Stimulated activated CD4-positive, alpha-beta T cell treated with anti-CD3 and anti-CD28 coated beads, Interleukin-15, amount 100 ng/mL, for 1 hour (primary cell): ENCODE measurements at places on chromosomes 2 and 18.

- DNase-seq, result no peak
These were observed 45.5 kb downstream of the OSR1 start for GRCh38 chr2:19312949-19313348.

GRCh38 chr2:120511947-120512710, 166.2 kb downstream of the INHBB start:
- DNase-seq, result no peak

- DNase-seq, result no peak
These were observed 38.6 kb downstream of the STON1 start for GRCh38 chr2:48568547-48568946.

DNA sequence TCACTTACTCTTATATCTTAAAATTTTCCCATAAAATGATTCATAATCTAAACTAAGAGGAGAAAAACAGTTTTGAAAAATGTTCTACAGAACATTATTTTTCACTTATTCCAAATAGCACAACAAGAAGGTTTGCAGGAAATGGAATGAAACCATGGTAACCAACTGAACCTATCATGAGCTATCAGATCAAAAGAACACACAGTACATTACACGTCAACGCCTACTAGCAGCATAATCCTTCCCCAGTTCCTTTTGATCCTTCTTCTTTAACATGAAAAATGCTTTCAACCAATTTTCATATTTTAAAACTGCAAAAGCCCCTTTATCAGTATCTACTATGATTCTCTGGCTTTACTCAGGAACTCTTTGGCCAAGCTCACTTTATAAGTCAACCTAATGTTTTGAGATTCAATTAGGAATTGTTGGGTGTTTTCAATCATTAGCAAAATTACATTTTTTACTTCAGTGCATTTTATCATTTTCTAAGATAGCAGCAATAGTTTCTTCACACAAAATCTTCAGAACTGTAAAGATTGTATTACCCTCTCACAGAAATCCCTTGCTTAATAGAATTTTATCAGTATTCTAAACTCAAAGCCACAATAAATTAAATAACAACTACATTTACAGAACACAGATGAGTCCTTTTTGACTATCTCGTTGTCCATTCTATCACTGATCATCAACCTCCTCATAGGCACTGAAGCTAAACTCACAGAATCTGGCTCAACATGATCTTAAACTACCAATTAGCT, 102.5 kb downstream of the CHN1 start:
- no peak for DNase-seq

GRCh38 chr2:166106431-166107015, 21.3 kb downstream of the SCN1A start:
- DNase-seq, result no peak

DNA sequence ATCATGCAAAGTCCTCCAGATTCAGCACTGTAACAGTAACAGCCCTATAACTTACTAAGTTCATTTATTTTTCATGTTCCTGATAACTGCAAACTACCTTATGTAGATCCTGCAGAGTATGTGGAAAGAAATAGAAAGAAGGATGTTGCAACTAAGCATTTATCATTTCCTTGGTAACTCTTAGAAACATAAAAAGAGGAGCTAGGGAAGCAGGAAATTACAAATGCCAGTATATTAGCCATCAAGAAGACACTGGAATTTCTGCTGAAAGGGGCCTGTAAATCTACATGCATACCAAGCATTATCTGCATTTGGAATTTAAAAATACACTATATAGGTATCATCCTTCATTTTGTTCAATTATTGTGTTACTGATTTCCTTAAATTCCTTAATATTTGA, 66.8 kb downstream of the PDE11A start:
- DNase-seq, result no peak

DNA sequence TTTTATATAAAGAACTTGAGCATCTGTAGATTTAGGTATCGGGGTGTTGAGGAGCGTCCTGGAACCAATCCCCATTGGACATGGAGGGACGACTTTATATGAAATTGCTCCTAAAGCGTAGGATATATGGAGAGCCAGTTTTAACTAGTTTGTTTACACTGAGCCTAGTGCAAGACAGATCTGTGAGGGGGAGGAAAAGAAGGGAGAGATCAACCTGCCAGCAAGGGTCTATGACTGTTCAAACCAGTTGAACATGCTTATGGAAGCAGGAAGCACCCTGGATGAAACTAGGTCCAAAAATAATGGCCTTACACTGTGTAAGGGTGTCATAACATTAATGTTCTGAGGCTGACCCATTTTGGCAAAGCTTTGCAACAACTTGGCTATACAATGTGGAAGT, 34.0 kb upstream of the SLC40A1 start:
- no peak for DNase-seq

DNA sequence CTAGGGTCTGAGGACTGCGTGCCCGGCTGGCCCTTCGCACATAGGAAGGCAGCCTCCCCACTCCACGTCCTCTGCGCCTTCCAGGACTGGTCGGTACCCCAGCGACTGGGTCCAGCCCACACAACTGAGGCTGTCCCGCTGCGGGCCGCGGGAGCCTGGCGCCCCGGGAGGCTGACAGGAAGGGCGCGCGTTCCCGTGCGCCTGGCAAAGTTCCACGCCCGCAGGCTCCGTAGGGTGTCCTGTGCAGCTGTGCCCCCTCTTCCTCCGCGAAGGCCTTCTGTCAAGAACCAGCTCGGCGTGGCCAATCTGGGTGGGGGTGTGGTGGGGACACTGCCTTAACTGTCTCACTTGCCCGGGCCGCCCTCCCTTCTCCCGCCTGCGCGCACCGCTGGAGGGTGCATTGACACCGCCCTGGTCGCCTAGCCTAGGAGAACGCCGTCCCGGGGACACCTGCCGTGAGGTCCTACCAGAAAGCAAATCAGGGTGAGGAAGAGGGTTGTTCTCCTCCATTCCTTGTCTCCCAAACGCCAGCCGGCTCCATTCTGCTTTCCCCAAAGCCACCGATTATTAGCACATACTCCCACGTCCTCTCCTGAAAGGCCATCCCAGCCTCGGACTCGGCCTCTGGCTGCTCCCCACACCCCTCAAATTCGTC, 618 bp upstream of the LYPD1 start:
- DNase-seq, result no peak

- no peak for DNase-seq
These were observed 108.4 kb downstream of the POLR1A start for GRCh38 chr2:85997017-85997970.

DNA sequence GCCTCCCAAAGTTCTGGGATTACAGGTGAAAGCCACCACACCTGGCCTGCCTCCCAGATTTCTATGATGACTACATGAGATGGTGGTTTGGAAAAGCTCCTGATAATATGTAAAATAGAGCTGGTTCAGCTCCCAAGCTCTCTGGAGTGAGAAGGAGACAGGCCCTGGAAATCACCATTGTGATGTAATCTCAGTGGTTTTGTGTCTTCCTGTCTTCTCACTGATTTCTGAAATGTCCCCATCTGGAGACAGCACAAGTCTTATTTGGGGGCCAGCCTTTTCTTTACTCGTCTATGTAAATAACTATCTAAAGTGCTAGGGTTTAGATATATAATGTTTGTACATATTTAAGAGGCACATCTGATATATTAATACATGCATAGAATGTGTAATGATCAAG, 64.0 kb downstream of the CCNT2 start:
- DNase-seq, result no peak

GRCh38 chr2:84919885-84920580, 14.6 kb downstream of the TMSB10 start:
- DNase-seq, result no peak

DNA sequence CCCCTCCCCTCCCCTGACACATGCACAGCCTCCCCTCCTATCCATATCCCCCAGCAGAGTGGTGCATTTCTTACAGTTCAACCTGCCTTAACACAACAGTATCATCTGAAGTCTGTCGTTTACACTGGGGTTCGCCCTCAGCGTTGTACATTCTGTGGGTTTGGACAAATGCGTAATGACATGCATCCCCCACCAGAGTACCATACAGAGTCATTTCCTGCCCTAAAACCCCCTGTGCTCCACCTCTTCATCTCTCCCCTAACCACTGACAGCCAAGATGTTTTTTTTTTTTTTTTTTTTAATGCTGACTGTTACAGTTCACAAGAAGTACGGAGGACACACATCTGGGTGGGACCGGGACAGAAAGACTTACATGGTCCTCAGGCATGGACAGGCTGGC, 22.6 kb downstream of the POMC start:
- no peak for DNase-seq

DNA sequence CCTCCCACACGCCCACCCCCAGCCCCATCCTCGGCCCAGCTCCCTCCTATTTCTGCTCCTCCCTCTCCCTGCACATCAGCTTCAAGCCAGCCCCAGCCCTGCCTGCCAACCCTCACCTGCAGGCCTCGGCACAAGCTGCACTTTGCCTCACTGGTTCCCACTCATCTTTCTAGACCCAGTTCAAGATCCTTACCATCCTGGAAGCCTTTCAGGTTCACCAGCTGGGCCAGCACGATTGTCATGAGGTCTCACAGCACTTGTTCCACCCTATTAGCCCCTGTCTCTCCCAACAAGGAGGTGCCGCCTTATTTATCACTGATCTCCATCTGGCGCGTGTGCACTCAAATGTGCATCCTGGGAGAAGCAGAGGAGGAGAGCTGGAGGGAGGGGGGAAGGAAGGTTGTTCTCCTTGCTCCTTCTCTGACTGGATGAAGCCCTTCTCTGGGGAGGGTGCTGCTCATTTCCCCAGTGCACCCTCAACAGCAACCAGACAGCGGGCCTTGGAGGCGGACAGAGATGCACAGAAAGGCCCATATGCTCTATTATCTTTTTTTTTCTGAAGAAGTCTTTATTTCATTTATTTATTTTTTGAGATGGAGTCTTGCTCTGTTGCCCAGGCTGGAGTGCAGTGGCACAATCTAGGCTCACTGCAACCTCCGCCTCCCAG, 15.5 kb upstream of the BIN1 start:
- DNase-seq, result no peak

- no peak for DNase-seq
These were observed 213.3 kb downstream of the ACKR3 start for GRCh38 chr2:236782938-236783337.

DNA sequence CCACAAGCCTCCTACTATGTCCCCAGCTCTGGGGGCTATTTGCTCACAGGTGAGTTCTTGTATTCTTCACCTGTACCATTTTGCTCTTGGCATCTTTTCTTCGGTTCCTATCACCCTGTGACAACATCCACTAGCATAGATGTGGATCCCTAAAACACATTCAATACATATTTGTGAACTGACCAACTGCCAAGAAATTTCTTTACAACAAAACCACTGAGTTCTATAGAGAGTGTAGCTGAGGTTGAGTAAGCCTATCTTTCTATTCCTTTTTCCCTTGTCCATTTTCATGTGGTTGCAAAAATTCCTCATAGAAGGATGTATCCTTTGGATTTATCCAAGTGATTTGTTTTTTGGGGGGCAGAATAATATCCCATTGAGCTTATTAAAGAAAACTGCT, 192.7 kb upstream of the ITGA4 start:
- no peak for DNase-seq

DNA sequence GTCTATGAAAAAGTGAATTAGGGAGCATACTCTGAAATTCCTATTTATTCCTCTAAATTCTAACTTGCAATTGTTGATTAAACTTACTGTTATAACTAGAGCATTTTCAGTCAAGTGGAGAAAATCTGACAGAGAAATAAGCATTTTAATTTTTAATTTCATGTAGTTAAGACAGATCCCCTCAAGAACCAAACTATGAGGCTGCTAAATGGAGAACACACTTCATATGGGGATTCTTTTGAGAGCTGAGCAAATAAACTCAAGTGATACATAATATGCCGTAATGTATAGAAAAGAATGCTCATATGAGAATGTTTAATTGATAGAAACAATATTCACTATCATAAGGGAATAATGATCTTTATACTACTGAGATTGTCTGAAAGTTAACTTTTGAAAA, 340.8 kb downstream of the ERBB4 start:
- DNase-seq, result no peak

- no peak for DNase-seq
These were observed 856.8 kb upstream of the GCFC2 start for GRCh38 chr2:76567478-76567877.

DNA sequence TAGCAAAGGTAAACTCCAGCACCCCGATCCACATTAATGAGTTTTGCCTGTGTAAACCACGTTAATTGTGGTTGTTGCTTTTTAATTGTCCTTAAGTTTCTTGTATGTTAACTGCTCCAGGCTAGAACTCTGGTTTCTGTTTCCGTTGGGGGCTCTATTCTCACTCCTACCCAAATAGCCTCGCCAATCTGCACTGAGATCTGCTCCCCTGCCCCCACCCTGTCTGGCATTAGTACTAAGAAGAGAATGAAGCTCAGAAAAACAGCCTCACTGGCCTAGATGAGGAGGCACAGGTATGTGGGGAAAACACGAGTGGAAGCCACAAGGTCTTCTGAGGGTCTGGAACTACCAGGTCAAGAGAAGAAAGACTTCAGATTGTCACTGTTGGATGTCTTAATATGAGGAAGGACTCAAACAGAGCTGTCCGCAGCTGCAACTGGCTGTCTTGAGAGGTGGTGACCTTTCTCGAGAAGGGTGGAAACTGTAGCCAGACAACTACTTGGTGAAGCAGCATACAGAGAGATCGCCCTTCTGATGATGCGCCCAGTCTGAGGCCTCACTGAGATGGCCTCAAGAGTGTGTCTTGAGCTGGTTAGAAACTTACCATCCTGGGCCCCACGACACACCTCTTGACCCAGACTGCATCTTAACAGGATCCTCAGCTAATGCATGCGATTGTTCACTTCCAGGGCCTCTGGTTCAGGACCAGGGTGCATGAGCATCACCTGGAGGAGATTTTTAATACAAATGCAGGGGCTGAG, 73.1 kb downstream of the TGOLN2 start:
- no peak for DNase-seq

GRCh38 chr18:26487437-26487836, 60.9 kb downstream of the KCTD1 start:
- DNase-seq, result no peak

DNA sequence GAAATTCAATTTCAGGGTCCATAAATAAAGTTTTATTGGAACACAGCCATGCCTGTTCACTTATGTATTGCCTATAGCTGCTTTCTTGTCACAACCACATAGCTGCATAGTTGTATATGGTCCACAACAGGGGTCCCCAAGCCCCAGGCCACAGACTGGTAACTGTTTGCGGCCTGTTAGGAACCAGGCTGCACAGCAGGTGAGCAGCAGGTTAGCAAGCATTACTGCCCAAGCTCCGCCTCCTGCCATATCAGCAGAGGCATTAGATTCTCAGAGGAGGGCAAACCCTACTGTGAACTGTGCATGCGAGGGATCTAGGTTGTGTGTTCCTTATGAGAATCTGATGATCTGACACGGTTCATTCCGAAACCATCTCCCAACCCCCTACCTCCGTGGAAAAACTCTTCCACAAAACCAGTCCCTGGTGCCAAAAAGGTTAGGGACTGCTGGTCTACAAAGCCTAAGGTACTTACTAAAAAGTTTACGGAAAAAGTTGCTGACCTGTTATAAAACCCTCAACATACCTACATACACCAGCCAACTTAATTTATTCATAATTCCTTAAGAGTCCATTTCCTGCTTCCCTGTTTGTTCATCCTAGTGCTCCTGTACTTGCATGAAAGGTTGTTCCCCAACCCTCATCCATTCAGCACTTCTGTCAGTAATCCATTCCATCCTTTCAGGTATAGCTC, 40.1 kb downstream of the NDUFAF7 start:
- no peak for DNase-seq

- no peak for DNase-seq
These were observed 67.4 kb downstream of the HS1BP3 start for GRCh38 chr2:20583425-20583881.

- no peak for DNase-seq
These were observed 88.2 kb upstream of the TMEM200C start for GRCh38 chr18:5983488-5983887.
